D721Med (cell line): ENCODE measurements at places on chromosomes 3 and 15.

DNA sequence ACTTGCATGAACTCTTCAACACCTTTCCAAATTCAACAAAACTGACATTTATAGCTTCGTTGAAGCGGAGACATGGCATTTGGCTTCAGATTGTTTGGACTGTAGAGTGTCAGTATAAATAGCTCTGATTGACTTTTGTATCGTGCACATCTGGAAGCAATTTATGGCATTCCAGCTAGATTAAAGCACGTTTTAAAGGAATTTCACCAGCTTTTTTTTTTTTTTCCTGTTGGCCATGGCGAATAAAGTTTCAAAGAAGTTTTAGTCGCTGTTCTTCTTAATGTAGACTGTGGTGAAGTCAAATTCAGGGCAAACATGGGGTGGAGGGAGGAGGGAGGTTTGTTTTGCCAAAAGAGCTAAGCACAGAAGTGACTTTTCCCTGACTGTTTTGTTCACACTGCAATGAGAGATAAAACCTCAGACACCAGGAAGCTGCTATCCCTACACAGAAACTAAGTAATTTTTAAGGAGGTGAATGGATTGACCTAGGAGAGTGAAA lies 391.0 kb upstream of the RARB start:
- DNase-seq, result no peak

DNA sequence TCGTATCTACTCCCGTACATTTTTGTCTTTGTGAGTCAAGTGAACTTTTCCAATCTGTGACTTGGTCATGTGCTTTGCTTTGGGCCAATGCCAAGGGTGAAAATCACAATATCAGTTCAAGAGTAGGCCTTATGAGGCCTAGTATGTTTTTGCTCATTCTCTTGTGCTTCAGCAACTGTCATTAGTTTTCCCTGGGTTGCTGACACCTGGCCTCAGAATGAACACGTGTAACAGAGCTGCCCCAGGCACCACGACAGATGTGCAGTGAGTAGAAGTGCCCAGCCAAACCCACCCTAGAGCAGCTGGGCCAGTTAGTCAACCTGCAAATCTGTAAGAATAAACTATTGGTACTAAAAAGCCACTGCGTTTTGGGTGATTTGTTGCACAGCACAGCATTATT lies 460.3 kb upstream of the WNT5A start:
- DNase-seq, result no peak

GRCh38 chr3:196942915-196943277 lies 568 bp upstream of the NCBP2 start:
- no peak for DNase-seq

- no peak for DNase-seq
Measured at GRCh38 chr3:77655396-77655795, 615.5 kb downstream of the ROBO2 start.

- DNase-seq, result no peak
Measured at GRCh38 chr15:66705277-66706146, 3.5 kb downstream of the SMAD6 start.
